Activated T-helper 1 cell treated with anti-CD3 and anti-CD28 coated beads, Interleukin-2, amount 50 U/mL, for 16 hours (primary cell): ENCODE measurements at places on chromosomes 11 and 22.

DNA sequence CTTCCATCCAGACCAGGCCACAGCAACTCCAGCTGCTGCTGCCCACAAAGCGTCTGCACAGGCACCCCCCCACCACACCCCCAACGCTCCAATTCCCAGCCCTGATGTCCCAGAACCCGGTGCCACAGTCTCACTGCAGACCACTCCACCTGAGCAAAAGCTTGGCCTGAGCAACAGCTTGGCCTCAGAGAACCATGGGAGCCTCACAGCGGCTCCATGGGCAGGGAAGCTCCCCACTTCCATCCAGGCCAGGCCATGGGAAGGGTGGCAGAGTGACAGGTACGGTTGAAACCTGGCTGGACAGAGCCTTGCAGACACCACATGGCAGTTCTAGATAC lies 13.2 kb downstream of the PLXNB2 start:
- DNase-seq: no peak

GRCh38 chr11:88709567-88709966 lies 356.2 kb downstream of the GRM5 start:
- no peak for DNase-seq

- DNase-seq: no peak
These were observed 355.9 kb upstream of the RAG2 start for GRCh38 chr11:36953976-36954375.

DNA sequence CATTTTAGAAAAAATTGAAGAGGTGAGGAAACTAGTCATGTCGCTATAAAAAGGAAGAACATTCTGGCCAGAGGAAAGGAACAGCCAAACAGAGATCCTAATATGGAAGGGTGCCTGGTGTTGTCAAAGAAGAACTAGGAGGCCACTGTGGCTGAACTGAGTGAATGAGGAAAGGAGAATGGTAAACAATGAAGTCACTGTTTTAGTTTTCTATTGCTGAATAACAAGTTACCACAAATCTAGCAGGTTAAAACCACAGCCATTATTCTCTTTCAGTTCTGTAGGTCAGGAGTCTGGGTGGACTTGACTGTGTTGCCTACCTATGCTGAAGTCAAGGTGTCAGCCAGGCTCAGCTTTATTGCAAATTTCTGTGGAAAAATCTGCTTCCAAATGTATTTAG lies 549.3 kb upstream of the CCDC90B start:
- DNase-seq: no peak

- DNase-seq: no peak
These were observed 115.9 kb upstream of the CCDC179 start for GRCh38 chr11:22976146-22976545.

DNA sequence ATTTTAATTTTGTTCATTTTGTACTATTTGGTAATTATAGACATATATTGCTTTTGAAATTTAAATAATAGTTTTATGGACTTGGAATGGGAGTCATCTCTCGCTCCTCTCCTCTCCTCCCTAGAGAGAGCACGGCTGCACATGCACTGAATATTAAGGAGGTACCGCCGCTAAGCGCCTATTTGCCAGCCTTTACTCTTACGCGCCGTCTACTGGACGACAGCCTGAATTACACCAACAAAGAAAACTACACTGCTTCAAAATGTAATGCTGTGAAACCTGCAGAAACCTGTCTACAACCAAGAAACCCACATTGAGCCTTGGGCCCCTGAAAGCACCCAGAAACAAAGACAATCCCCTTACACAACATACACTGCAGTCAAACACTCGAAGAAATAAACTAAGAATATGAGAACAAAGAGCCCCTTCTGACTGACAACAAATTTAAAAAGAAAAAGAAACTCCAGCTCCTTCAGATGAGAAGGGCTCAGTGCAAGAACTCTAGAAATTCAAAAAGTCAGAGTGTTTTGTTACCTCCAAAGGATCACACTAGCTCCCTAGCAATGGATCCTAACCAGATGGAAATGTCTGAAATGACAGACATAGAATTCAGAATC lies 737.2 kb downstream of the LRRC4C start:
- DNase-seq: no peak

- no peak for DNase-seq
These were observed 11.0 kb downstream of the IL17REL start for GRCh38 chr22:50001388-50002231.

DNA sequence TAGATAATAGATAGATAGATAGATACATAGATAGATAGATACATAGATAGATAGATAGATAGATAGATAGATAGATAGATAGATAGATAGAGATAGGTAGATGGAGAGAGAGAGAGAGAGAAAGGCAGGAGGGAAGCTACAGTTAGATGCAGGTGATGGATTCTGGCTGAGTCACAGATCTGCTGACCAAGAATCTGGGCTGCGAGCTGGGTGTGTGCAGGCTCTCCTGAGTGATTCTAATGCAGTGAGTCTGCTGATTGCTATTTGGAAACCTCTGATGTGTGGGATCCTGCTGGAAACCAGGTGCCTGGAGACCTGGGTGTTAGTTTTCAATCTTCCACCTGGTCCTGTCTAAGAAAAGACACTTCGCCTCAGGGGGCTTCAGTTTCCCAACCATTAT lies 1441.8 kb downstream of the TBC1D22A start:
- no peak for DNase-seq

- DNase-seq: no peak
These were observed 126.0 kb downstream of the SYN3 start for GRCh38 chr22:32932176-32932575.

- no peak for DNase-seq
These were observed 347.9 kb upstream of the NCAM1 start for GRCh38 chr11:112613051-112613972.

GRCh38 chr22:47784991-47785390 lies 1022.5 kb downstream of the TBC1D22A start:
- no peak for DNase-seq

GRCh38 chr11:118648291-118648690 lies 31.2 kb downstream of the TREH start:
- DNase-seq: no peak

DNA sequence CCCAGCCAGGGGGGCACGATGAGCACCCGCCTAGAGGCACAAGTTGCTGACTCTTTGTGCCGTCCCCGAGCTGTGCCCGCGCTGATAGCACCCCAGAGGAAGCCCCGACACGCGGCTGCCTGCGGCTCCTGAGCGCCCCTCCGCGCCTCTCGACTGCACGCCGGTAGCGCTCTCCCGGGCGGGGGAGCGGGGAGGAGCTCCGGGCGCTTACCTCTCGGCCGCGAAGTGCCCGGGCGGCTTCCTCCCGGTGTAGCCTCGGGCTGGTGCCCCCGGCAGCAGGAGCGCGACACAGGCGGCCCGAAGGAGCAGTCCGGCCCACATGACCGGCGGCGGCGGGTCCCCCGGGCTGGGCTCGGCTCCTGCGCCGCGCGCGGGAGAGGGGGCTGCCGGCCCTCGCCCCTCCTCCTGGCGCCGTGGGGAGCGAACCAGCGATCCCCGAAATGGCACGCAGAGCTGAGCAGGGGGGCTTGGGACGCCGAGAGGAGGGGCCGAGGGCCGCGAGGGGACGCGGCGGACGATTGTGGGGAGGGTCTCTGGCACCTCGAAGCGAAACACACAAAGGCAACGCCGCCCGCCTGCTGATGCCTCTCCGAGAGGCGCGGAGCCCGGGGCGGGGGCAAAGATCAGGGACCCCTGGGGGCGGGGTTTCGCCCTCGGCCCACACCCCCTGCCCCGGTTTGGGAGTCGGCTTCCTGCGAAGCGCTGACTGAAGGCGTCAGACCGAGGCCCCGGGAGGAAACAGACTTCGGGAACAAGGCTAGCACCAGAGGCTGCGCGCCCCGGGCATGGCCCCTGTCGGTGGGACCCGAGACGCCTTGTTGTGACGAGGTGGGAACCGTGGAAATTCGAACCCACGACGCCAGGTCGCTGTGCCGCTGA lies at the start of gene VWCE:
Gene VWCE (minus strand): TSS at position 600 of the 879 bp plus-strand sequence. CDS start 279 bp downstream, at position 321.
- DNase-seq: peak; percentile 40

- DNase-seq: no peak
These were observed 79.0 kb upstream of the SHISAL1 start for GRCh38 chr22:44391481-44392445.

- DNase-seq: no peak
These were observed 541.9 kb downstream of the TBC1D22A start for GRCh38 chr22:47304191-47304831.

- no peak for DNase-seq
These were observed 560 bp downstream of the PHOX2A start for GRCh38 chr11:72243173-72244059.

DNA sequence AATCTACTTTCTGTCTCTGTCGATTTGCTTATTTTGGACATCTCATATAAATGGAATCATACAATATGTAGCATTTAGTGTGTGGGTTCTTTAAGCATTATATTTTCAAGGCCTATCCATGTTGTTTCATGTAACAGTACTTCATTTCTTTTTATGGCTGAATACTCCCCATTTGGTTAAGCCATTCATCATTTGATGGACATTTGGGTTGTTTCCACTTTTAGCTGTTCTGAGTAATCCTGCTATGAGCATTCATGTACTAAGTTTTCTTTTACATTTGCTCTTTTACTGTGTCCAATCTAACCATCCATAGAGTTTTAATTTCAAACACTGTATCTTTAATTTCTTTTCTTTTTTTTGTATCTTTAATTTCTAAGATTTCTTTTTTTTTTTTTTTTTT lies 55.6 kb upstream of the SPTBN2 start:
- DNase-seq: no peak

DNA sequence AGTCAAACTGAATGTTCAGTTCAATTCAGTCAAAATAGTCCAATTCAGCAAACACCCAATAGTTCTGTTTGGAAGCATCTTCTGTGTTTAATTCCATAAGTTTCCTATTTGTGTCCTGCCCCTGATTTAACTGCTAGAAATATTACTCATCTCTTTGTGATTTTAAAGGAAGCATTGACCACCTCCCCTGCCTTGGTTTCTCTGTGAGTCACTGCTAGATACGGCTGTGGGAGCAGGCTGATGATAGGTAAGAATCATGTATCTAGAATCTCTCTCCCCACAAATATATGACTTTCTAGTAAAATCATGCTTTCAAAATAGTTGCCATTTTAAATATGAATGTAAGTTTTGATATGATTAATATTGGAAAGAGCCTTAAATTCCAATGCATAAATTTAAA lies 888.5 kb downstream of the NTM start:
- DNase-seq: no peak

GRCh38 chr11:84333221-84333620 lies 1047.1 kb upstream of the CCDC90B start:
- no peak for DNase-seq

- no peak for DNase-seq
These were observed 70.8 kb downstream of the RAB38 start for GRCh38 chr11:88104408-88104807.

DNA sequence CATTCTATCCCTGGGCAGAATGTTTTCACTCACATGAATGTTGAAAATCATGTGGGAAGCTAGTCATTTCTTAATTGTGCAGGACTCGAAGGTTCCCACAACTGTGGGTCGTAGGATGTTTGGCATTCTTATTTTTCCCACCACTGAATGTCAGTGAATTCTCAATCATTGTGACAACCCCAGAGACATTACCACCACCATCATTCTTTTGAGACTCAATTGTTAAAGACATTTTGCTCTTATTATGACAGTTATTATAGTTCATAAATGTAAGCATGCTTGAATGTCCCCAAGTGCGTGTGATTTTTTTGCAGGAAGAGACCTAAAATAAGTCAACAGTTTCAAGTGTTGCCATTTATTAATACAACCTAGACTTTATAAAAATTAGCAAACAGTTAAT lies 19.0 kb downstream of the PACS1 start:
- DNase-seq: no peak

DNA sequence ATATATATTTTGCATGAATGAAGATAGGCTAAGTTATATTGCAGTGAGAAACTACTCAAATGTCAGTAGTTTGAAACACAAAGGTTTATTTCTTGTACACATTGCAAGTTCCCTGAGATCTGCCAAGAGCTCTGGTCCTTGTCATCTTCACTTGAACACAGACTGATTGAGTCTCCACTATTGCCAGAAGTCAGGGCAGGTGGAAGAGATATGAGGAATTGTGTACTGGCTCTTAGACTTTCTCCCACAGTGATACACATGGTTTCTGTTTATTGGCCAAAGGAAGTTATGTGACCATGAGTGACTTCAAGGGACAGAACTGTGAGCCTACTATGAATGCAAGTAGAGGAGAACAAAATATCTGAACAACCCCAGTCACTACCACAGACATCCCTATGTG lies 44.2 kb downstream of the PPFIBP2 start:
- no peak for DNase-seq

GRCh38 chr22:22709719-22710445 lies 65.5 kb downstream of the GGTLC2 start:
- no peak for DNase-seq

DNA sequence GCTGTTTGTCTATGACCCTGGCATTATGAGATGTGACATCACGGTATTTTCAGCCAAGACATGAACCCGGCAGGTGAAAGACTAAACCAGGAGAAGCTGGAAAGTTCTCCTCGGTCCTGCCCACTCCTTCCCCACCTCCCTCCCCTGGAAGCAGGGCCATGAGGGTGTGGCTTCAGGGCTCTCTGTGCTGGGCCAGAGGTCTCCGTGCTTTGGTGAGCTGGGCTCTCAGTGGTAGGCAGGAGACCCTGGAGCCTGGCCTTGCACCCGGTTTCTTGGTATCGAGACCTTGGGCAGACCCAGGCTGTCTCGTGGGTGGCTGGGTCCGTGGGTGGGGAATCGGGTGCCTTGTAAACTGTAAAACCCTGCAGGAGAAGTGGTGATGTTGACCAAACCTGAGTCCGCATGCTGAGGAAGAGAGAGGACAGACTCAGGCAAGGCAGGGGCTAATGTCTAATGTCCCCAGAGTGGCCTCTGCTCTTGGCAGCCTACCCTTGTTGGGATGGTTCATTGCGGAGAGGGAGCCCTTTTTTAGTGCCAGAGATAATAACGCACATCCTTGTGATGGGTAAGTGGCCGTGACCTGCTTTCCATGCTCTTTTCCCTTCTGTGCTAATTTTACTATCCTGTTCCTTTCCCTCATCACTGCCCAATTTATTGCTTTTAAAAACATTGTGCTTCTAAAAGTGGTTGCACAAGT lies 48.6 kb upstream of the PARVG start:
- DNase-seq: no peak

DNA sequence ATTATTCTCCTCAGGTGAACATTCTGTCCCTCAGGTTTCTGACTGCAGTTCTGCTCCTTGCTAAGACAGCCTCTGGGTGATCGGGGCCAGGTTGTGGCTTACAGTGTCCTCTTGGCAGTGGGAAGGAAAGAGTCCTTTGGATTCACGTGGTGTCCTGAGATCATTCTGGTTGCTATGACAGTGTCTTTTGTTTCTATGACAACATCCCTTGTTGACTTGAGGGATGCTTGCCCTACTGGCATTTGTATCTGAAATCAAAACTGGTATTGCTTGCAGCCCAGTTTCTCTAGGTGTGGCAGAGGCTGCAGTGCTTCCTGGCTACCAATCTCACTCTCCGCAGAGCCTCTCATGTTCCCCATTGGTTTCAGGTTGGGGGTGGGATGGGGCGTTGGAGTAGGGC lies 151.8 kb upstream of the CCDC90B start:
- no peak for DNase-seq
